Ecto neural progenitor cell (in vitro differentiated cells): ENCODE measurements at places on chromosomes 13 and 19.

DNA sequence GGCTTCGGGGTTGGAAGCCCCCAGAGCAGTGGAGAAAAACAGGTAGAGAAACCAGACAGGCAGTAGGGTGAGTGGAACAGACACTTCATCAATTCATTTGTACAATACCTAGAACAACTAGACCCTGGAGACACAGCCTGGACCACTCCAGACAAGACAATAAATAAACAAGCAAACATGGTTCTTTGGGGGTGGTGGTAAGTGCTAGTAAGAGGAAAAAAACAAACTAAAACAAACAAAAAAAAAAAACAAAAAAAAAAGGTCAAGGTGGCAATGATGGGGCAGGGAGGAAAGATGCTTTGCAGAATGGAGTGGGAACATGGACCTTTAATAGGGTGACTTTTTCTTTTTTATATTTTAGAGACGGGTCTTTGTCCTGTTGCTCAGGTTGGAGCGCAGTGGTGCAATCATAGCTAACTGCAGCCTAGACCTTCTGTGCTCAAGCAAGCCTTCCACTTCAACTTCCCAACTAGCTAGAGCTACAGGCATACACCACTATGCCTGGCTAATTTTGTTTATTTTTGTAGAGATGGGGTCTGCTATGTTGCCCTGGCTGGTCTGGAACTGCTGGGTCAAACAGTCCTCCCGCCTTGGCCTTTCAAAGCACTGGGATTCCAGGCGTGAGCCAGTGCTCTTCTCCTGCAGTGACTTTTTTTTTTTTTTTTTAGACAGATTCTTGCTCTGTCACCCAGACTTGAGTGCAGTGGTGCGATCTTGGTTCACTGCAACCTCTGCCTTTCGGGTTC lies 3.1 kb downstream of the JUNB start:
- DNase-seq, result no peak

- no peak for DNase-seq
These were observed 230.9 kb downstream of the TEX29 start for GRCh38 chr13:111551204-111551820.

- DNase-seq, result no peak
These were observed 11.8 kb downstream of the POU2F2 start for GRCh38 chr19:42120276-42120980.

GRCh38 chr13:98423417-98423816 lies 153.5 kb downstream of the STK24 start:
- no peak for DNase-seq

DNA sequence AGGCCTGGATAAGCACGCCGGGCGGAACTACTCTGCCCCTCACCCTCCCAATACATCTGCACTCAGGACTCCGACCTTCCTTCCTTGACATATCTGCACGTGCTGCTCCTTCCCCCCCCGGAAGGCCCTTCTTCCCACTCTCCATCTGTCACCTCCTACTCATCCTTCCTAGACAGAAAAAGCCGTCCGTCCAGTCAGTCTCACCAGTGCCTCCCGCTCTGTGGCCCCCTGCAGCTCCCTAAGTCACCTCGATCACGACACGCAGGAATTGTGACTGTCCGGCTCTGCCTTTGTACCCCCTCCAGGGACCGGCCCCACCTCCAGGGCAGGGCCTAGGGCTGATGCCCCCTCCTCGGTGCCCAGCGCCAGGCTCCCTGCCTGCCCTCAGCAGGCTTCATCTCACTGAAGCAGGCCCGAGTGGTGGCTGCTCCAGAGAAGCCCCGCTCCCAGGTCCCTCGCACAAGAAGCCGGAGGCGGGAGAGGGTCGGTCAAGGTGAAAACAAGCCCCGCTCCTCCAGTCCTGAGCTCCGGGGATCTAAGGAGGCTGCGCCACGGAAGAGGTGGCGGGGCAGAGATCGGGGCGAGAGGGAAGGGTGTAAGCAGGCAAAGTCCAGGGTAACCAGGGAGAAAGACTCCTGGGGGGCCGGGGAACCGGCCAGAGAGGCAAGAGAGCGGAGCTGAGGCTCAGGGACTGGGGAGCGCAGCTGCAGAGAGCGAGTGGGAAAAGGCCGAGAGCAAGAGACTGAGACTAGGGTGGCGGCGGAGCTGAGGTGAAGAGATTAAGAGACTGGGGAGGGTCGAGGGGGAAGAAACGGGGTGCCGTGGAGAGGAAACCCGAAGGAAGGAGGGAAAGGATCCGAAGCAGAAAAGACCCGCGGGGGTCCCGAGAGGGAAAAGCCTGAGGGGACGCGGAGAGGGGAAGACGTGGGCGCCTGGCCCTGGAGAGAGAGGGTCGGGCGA lies 1.1 kb downstream of the PPP6R1 start:
- DNase-seq, result peak; percentile 59

DNA sequence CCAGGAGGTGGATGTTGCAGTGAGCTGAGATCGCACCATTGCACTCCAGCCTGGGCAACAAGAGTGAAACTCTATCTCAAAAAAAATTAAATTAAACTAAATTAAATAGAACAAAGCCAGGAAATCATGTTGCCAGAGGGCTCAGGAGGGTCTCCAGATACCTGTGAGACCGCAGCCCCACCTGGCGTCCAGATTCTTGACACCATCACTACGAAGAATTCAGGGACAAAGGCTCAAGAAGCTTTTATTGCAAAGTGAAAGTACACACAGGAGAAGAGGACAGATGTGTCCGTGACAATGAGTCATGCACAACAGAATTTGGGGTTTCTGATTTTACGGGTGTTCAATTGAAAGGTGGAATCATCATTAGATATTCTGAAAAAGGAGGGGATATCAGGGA lies 76.6 kb downstream of the STOML3 start:
- no peak for DNase-seq

GRCh38 chr13:106110241-106110855 lies 425.1 kb downstream of the EFNB2 start:
- DNase-seq, result no peak

DNA sequence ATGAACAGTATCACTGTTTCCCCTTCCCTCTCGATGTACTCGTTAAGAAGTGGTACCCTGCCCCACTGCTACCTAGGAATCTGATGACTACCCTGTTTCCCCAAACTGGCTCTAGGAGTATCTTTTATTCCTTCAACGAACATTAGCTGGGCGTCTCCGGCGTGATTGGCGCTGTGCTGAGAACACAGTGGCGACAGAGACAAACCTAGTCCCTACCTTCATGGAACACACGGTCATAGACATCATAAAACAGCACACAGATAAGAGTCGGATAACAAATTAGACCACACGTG lies 730 bp downstream of the SYMPK start:
- peak; percentile 52 for DNase-seq

- no peak for DNase-seq
These were observed 720.3 kb downstream of the UQCRFS1 start for GRCh38 chr19:28492621-28493020.

- no peak for DNase-seq
These were observed 68.9 kb downstream of the PEX11G start for GRCh38 chr19:7419777-7420439.

GRCh38 chr19:54141356-54141755 lies 3.8 kb downstream of the CNOT3 start:
- DNase-seq, result no peak

DNA sequence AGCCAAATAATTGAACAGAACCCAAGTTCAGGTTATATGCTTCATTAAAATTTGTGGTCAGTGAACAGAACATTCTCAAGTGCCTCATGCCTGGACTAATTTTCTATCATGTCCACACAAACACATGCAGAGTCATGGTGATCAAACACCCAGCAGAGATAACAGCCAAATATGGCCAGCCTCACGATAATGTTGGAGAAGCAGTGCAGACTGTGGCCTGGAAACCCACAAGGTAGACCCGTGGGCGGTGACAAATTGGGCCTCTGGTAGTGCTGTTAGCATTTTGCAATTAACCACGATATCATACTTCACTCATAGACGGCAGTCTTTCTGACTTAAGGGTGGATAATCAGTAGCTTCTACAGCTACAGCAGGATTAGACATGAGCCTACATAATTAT lies 35.0 kb upstream of the VWA8 start:
- no peak for DNase-seq

DNA sequence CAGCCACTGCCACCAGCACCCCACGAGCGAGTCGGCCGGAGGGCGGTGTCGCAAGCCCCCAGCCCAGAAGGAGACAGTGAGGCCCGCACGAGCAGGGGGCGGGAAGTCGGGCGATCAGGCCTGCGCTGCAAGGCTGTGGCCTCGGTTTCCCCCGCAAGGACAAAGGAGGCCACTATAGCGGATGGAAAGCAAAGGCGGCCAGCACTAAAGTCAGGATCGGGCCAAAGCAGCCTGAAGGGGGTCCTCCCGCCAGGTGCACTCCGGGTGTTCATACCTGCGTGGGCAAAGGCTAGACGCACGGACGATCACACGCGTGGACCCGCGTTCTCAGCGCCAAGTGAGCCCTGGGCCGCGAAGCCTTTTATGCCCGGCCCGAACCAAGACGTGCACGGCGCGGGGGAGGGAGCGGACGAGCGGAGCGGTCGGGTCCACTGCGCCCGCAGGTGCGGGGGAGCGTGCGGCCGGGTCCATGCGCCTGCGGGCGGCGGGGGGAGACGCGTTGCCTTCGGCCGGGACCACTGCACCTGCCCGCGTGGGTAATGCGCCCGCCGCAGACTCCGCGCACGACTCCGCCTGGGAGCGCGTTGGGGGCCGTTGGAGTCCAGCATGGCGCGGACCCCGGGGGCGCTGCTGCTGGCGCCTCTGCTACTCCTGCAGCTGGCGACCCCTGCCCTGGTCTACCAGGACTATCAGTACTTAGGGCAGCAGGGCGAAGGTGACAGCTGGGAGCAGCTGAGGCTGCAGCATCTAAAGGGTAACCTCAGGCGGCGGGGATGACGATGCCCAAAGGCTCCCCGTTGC lies at the start of the genes PRDX2 and THSD8:
PRDX2 (minus strand) TSS at position 335 of the 801 bp plus-strand sequence. CDS start 539 bp downstream, outside the sequence.
THSD8 (plus strand) TSS at position 604 of the 801 bp plus-strand sequence; CDS start at position 607, 3 bp downstream.
- DNase-seq, result peak; percentile 90

DNA sequence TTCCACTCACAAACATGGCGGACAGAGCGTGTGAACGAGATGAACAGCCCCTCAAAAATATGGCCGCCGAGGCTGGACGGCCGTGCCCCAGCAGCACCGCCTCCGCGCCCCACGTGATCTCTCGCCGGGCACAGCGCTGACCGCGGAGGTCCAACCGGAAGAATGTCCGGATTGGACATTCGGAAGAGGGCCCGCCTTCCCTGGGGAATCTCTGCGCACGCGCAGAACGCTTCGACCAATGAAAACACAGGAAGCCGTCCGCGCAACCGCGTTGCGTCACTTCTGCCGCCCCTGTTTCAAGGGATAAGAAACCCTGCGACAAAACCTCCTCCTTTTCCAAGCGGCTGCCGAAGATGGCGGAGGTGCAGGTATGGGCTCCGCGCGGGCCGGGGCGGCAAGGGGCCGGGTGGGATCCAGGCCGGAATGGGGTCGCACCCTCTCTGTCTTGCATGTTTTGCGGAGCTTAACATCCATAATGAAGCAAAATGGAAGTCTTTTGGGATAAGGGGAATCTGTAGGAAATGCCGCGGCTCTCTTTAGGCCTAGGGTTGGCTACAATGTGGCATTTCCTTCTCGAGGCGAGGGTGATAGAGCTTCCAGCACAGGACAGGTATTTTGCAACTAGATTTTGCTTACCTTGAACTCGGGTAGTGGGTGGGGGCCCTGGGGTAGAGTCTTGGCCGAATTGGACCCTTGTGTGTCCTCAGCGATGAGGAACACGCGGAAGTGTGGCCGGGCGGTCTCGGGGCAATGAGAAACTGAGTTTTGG lies at the start of gene RPL13A:
RPL13A (plus strand) TSS at position 332 of the 769 bp plus-strand sequence; CDS start at position 354, 22 bp downstream.
- peak; percentile 100 for DNase-seq

GRCh38 chr19:47032171-47032811 lies 12.7 kb downstream of the NPAS1 start:
- DNase-seq, result peak; percentile 74

GRCh38 chr13:26847281-26847680 lies 86.7 kb upstream of the GPR12 start:
- no peak for DNase-seq

DNA sequence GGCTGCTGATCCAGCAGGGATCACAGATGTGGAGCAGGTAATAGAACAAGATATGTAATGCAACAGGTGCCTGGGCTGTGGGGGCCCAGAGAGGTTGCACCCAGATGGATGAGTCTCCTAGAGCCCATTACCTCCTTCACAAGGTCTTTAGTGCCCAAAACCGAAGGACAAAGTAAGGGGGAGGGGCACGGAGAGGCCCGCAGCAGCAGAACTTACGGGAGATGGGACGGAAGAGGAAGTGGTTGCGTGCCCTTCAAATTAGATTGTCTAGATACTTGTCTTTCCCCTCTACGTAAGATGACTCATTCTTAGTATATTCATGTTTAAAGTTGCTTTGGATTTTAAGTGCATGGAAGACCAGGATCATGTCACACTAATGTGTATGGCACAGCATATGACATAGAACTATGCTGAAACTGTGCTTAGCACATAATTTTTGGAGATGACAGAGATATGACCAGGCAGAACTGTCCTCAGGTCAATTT lies 5.7 kb upstream of the MRPS31 start:
- no peak for DNase-seq

DNA sequence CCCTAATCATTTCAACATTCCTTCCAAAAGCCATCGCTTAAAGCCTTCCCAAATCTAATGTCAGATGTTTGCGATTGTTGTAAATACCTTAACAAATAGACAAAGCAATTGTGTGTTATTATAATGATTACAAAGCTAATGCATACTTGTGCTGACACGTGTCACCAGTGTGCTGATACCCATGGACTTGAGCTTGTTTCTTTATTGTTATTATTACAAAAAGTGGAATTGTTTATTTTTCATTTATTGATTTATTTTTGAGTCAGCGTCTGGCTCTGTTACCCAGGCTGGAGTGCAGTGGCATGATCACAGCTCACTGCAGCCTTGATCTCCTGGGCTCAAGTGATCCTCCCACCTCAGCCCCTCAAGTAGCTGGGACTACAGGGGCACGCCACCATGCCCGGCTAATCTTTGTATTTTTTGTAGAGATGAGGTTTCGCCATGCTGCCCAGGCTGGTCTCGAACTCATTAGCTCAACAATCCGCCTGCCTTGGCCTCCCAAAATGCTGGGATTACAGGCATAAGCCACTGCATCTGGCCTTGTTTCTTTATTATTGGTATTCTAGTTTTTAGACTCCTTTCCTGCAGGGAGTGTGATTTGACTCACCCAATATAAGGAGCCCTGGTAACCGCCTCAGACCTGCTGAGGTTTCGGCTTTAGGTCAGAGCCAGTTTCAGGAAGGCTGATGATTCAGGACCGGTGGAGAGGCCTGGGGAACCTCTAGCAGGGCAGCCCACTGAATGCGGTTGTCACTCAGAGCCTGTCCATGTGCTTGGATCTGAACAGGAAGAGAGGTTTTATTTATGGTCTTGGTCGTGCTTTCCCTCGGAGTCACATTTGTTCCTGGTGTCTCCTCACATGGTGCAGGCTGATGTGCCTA lies 2.1 kb upstream of the FBXO17 start:
- no peak for DNase-seq

GRCh38 chr19:56282809-56283208 lies 10.3 kb downstream of the EDDM13 start:
- DNase-seq, result no peak

DNA sequence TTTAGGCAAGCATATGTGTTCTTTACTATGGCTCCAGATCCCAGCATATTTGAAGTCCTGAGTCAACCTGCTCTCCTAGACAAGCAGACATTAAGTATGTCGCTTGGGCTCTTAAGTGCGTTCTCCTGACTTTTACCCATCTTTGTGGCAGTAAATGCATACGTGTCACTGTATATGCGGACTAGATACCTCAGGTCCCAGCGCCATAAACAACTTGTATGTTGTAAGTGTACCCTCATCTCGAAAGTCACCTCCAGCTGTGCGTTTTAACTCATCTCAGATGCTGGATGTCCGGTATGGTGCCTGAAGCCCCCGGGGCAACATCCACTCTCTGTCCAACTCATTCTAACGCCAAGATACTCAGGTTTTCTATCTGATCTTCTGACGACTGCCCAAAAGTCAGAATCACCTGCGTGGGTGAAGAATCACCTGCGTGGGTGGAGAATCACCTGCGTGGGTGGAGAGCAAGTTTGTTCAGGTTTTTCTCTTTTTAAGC lies 1.7 kb downstream of the PTOV1 start:
- no peak for DNase-seq
